Astrocyte (in vitro differentiated cells and primary cell): ENCODE measurements at places on chromosomes 7 and 10. TPM values are rescaled to one million over a fixed set of nuclear protein-coding genes. Genes with fewer than 3 reads are reported as not detected.
A peak's percentile ranks its signal among the peaks of the same experiment; 100 is the strongest.

DNA sequence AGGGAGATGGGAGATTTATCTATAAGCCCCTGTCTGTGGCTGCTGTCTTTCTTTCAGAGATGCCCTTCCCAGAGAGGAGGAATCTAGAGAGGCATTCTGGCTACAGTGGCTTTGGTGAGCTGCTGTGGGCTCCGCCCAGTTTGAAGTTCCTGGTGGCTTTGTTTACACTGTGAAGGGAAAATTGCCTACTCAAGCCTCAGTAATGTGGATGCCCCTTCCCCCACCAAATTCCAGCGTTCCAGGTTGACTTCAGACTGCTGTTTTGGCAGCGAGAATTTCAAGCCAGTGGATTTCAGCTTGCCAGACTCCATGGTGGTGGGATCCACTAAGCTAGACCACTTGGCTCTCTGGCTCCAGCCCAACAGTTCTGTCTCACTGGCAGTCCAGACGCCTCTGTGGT, 951.6 kb downstream of the CCSER2 start:
- no peaks in the 10 kb centered on the region for H3K4me1 ChIP-seq
- no peak for DNase-seq
- no peaks in the 10 kb centered on the region for H3K36me3 ChIP-seq
- H3K27me3 ChIP-seq = no peaks in the 10 kb centered on the region

GRCh38 chr10:76034353-76035205, 603.2 kb downstream of the LRMDA start:
- no peak overlapping the region for H3K27ac ChIP-seq
- H3K4me1 ChIP-seq = peaks cover 15% of the 10 kb centered on the region
- DNase-seq = no peak
- no peaks in the 10 kb centered on the region for H3K27me3 ChIP-seq
- H3K36me3 ChIP-seq = no peaks in the 10 kb centered on the region
- H3K4me3 ChIP-seq = no peak overlapping the region

DNA sequence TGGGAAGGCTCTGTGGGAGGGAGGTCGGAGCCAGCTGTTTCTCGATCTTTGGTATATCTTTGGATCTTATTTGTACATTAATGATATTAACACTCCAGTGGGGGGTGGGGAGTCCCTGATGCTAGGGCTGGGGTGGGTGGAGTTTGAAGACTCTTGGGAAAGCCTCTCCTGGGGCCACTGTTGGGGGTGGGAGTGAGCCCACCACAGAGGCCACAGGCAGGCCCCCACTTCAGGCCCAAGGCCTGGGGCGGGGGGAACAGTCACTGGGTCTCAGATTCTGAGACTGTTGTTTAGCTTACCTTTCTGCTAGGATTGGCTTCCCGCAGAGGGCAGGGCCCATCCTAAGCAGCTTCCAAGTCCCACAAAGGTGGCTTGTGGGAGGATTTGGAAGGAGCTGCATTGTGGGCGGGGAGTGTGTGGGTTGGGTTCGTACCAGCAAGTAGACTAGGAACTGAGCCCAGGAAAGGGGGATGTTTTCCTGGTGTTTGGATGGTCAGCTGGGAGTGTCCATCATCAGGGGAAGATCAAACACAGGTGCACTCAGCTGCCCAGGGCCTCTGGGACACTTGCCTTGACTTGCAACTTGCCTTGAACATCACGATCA, 11.9 kb downstream of the YKT6 start:
- H3K4me1 ChIP-seq = no peaks in the 10 kb centered on the region
- H3K4me3 ChIP-seq = no peak overlapping the region
- H3K27ac ChIP-seq = no peak overlapping the region
- peaks cover 45% of the 10 kb centered on the region for H3K36me3 ChIP-seq
- no peaks in the 10 kb centered on the region for H3K27me3 ChIP-seq
- no peak for DNase-seq

DNA sequence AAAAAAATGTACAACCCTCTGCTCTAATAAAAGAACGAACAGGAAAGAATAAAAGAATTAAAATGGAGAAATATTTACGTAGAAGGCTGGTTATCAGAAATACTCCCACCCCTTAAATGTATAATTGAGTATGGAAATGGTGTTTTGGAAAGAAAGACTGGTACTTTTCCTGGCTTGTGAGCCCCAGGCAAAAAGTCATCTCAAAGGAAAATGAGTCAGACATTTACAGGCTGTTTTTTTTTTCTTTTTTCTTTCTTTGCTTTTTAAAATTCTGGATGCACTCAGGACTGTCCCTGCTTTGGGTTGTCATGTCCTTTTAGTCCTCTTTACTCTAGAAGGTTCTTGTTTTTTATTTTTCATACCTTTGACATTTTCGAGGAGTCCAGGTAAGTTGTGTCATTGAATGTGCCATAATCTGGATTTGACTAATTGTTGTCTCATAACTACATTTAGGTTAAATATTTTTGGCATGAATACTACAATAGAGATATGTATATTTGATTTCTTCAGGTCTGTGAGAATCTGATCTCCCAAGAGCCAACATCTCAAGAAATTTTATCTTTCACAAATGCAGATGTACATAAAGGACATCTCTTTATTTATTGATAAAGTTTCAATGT, 313.0 kb upstream of the GLI3 start:
- H3K27ac ChIP-seq = no peak overlapping the region
- DNase-seq = no peak
- H3K4me1 ChIP-seq = no peaks in the 10 kb centered on the region
- no peak overlapping the region for H3K4me3 ChIP-seq

GRCh38 chr7:24899905-24900304, 80.1 kb downstream of the OSBPL3 start:
- H3K27ac ChIP-seq = no peak overlapping the region
- H3K36me3 ChIP-seq = no peaks in the 10 kb centered on the region
- H3K27me3 ChIP-seq = no peaks in the 10 kb centered on the region
- H3K4me1 ChIP-seq = peaks cover 12% of the 10 kb centered on the region
- DNase-seq = no peak

GRCh38 chr10:101046332-101047238, 15.2 kb upstream of the KAZALD1 start:
- H3K4me1 ChIP-seq = peaks cover 43% of the 10 kb centered on the region
- H3K27me3 ChIP-seq = peaks cover 25% of the 10 kb centered on the region
- H3K4me3 ChIP-seq = peak overlapping the region; percentile 6
- no peaks in the 10 kb centered on the region for H3K36me3 ChIP-seq
- no peak overlapping the region for H3K27ac ChIP-seq

DNA sequence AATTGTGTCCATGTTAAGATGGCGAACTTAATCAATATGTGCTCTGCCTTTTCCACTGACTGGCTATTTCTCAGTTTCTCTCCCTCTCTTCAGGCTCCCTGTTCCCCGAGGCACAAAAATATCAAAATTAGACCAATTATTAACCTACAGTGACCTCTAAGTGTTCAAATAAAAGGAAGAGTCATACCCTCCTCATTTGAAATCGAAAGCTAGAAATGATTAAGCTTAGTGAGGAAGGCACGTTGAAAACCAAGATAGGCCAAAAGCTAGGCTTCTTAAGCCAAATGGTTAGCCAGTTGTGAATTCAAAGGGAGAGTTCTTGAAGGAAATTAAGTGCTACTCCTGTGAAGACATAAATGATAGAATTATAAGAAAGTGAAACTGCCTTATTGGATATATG, 81.1 kb upstream of the MBL2 start:
- H3K4me3 ChIP-seq = no peak overlapping the region
- H3K4me1 ChIP-seq = no peaks in the 10 kb centered on the region
- DNase-seq = no peak
- no peaks in the 10 kb centered on the region for H3K36me3 ChIP-seq
- H3K27me3 ChIP-seq = no peaks in the 10 kb centered on the region
- no peak overlapping the region for H3K27ac ChIP-seq

- DNase-seq = no peak
- H3K27ac ChIP-seq = no peak overlapping the region
- peaks cover 8% of the 10 kb centered on the region for H3K4me1 ChIP-seq
These were observed 25.0 kb downstream of the ZFAND2A start for GRCh38 chr7:1134951-1135350.

DNA sequence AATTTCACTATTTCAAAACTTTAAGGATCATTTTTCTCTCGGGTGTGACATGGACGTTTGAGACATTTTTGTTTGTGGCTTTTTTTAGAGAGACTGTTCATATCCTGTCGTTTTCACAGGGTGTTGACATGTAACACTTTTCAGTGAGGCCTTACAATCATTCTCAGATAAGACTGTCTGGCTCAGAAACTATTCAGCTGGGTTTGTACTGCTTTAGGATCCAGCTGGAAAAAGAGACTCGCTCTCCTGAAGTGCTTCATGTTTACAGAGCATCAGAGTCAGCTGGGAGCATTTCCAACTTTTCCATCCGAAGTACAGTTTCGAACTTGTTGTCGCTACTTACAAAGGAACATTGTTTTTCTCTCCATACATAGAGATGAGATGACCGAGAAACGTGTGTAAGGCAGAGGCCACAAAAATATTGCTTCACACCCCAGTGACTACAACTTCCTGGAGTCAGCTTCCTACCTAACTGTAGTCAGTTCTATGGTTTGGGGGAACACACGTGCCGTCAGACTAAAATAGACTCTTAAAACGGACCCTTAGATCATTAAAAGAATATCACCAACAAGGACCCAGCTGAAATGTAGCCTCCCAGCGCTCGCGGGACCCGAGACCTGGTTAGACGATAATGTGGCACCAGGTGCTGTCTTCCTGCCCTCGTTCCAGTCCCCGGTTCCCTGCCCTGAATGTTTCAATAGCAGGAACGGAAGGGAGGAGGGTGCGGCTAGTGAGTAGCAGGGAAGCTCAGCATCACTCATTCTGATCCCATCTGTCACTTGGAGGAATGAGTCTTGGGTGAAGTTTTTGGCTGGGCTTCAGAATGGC, 78.0 kb downstream of the MKI67 start:
- no peak overlapping the region for H3K27ac ChIP-seq
- DNase-seq = peak; percentile 57
- no peaks in the 10 kb centered on the region for H3K36me3 ChIP-seq
- no peaks in the 10 kb centered on the region for H3K27me3 ChIP-seq

DNA sequence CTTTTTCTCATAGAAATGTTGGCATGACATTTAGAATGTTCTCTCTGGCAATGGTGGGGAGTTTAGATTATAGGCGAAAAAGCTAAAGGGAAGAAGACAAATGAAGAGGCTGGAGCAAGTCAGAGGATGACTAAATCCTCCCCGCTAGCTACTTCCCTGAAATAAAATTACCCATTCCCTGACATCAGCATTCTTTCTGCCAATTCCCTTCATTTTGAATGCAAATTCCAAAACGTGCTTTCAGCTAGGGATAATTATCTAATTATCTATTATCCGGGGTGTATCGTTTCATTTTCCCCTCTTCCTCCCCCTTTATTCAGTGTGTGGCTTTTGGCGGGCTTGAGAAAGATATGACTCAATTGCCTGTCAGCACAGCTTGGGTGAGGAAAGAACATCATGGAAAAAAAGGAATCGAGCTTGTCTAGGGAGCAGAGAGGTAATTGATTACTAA, 672.3 kb downstream of the TNS3 start:
- peak; percentile 89 for DNase-seq
- H3K27ac ChIP-seq = peak overlapping the region; percentile 78
- H3K4me3 ChIP-seq = peak overlapping the region; percentile 30
- no peaks in the 10 kb centered on the region for H3K27me3 ChIP-seq
- no peaks in the 10 kb centered on the region for H3K36me3 ChIP-seq

DNA sequence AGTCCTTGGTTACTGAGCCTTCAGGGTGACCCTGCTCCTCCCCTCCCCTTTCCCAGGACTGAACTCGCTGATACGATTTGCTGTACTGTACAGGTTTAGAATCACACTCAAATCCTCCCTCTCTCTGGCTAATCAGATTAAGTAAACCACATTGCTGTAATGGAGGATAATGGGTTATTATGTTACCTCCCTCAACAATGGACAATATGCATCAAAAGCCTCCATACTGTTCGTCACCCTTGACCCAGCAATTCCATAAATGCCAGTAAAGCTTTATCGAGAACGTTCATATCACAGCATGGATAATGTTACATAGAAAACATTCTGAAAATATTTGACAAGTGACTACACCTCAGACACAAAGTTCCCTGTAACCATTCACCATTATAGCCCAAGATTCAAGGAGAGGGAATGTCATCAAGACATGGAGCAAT, 61.7 kb downstream of the FAM107B start:
- H3K36me3 ChIP-seq = no peaks in the 10 kb centered on the region
- DNase-seq = no peak
- H3K4me3 ChIP-seq = no peak overlapping the region
- peaks cover 6% of the 10 kb centered on the region for H3K4me1 ChIP-seq
- no peaks in the 10 kb centered on the region for H3K27me3 ChIP-seq
- peak overlapping the region; percentile 61 for H3K27ac ChIP-seq

GRCh38 chr7:138837627-138838026, 39.6 kb upstream of the ATP6V0A4 start:
- H3K36me3 ChIP-seq = no peaks in the 10 kb centered on the region
- no peaks in the 10 kb centered on the region for H3K27me3 ChIP-seq
- no peak overlapping the region for H3K27ac ChIP-seq
- H3K4me1 ChIP-seq = peaks cover 5% of the 10 kb centered on the region
- H3K4me3 ChIP-seq = no peak overlapping the region

- DNase-seq = no peak
- no peaks in the 10 kb centered on the region for H3K4me1 ChIP-seq
- no peaks in the 10 kb centered on the region for H3K27me3 ChIP-seq
- no peak overlapping the region for H3K27ac ChIP-seq
- H3K36me3 ChIP-seq = no peaks in the 10 kb centered on the region
These were observed 756.3 kb downstream of the NXPH1 start for GRCh38 chr7:9189703-9190102.

- peaks cover 5% of the 10 kb centered on the region for H3K4me1 ChIP-seq
- H3K27me3 ChIP-seq = no peaks in the 10 kb centered on the region
- H3K27ac ChIP-seq = no peak overlapping the region
- DNase-seq = no peak
- H3K4me3 ChIP-seq = no peak overlapping the region
These were observed 4.3 kb upstream of the UPK3B start for GRCh38 chr7:76506081-76506440.

- H3K4me1 ChIP-seq = no peaks in the 10 kb centered on the region
- H3K27me3 ChIP-seq = no peaks in the 10 kb centered on the region
- H3K27ac ChIP-seq = no peak overlapping the region
- H3K36me3 ChIP-seq = no peaks in the 10 kb centered on the region
- no peak for DNase-seq
These were observed 402.0 kb upstream of the KLF6 start for GRCh38 chr10:4186849-4187540.

GRCh38 chr7:104150470-104150869, 57.3 kb downstream of the ORC5 start:
- no peak overlapping the region for H3K4me3 ChIP-seq
- H3K4me1 ChIP-seq = no peaks in the 10 kb centered on the region
- no peak overlapping the region for H3K27ac ChIP-seq
- no peaks in the 10 kb centered on the region for H3K27me3 ChIP-seq

GRCh38 chr7:23349484-23350157, 50.5 kb downstream of the MALSU1 start:
- H3K4me1 ChIP-seq = peaks cover 77% of the 10 kb centered on the region
- peak; percentile 90 for DNase-seq
- H3K36me3 ChIP-seq = peaks cover 16% of the 10 kb centered on the region
- H3K4me3 ChIP-seq = no peak overlapping the region
- H3K27me3 ChIP-seq = no peaks in the 10 kb centered on the region

The OLAH gene
- not detected in 2 replicates for total RNA-seq

The ZPBP gene
- total RNA-seq = not detected in 2 replicates

The PNLIPRP2 gene
- not detected in 2 replicates for total RNA-seq

The DIP2C gene
- total RNA-seq = 27.3 and 30.1 TPM in 2 replicates

The TUBAL3 gene
- total RNA-seq = not detected in 2 replicates

The TEX47 gene
- total RNA-seq = not detected in 2 replicates

The BEND7 gene
- 15.9 and 21.1 TPM in 2 replicates for total RNA-seq

The NEUROD6 gene
- total RNA-seq = not detected in 2 replicates

The CRYGN gene
- total RNA-seq = not detected in 2 replicates

The CXCL12 gene
- 23.7 and 48.2 TPM in 2 replicates for total RNA-seq

The DENND2A gene
- 41.7 and 42.1 TPM in 2 replicates for total RNA-seq

The SPOCK2 gene
- 0.89 and 1.4 TPM in 2 replicates for total RNA-seq

The EVX1 gene
- not detected in 2 replicates for total RNA-seq

The ALKBH4 gene
- 8.7 and 12.4 TPM in 2 replicates for total RNA-seq

The ETV1 gene
- total RNA-seq = 12.5 and 12.6 TPM in 2 replicates

The TET1 gene
- total RNA-seq = 6.2 and 7.1 TPM in 2 replicates

The RADIL gene
- 0.22 and 0.86 TPM in 2 replicates for total RNA-seq
